ENCODE measurements at places on chromosomes 7 and 10.

DNA sequence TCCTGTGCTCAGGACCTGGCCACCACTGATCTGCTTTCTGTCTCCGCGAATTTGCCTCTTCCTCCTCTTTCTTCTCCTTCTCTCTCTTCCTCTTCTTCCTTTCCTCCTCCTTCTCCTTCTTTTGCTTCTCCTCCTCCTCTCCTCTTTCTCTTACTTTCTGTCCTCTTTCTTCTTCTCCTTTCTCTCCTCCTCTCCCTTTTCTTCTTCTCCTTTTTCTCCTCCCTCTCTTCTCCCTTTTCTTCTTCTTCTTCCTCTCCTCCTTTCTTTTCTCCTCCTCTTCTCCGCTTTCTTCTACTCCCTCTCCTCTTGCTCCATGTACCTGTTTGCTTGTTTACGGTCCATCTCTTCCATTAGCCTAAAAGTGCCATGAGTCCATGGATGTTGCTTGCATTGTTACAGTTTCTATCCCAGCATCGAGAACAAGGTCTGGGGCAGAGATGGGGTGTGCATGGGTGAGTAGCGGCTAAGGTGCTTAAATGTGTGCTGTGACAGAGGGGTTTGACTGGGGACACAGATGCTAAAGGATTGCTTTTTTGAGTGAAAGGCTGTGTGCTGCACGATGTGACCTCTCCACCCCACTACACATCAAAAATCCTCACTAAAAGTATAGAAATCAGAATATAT lies 7.7 kb downstream of the SH2D4B start:
- no peak for DNase-seq

GRCh38 chr7:73850781-73851207 lies 8.5 kb upstream of the METTL27 start:
- peak; percentile 99 for DNase-seq

DNA sequence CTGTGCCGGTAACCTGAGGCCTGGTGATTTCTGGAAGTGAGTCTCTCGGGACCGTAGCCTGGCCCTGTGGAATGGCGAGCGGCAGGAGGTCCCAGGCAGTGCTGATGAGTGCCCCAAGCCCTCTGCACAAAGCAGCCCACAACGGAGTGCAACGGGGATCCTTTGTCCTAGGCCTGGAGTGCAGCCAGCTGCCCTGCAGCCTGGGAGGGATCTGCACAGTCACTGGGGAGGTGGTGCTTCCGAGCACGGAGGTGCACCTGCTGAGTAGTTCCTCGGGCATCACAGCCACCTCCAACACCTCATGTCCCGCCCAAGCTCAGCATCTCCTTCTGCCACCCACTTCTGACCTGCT lies 162.8 kb upstream of the ZMIZ1 start:
- DNase-seq: no peak

DNA sequence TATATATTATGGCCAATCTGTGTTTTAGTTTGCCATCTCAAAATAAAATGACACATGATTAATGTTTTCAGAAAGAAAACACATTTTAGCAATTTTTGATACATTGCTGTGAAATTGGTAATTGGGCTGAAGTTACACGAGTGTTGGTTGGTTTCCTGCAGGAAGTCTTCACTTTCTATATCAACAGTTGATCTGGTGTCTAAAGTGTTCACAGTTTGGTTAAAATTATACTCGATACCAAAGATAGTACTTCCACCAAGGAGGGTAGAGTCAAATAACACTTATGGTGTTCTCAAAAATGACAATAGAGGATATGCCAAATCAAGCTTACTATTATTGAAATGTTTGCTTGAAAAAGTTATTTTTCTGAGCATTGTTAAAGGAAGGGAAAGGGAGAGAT lies 120.3 kb upstream of the GLCCI1 start:
- DNase-seq: no peak

DNA sequence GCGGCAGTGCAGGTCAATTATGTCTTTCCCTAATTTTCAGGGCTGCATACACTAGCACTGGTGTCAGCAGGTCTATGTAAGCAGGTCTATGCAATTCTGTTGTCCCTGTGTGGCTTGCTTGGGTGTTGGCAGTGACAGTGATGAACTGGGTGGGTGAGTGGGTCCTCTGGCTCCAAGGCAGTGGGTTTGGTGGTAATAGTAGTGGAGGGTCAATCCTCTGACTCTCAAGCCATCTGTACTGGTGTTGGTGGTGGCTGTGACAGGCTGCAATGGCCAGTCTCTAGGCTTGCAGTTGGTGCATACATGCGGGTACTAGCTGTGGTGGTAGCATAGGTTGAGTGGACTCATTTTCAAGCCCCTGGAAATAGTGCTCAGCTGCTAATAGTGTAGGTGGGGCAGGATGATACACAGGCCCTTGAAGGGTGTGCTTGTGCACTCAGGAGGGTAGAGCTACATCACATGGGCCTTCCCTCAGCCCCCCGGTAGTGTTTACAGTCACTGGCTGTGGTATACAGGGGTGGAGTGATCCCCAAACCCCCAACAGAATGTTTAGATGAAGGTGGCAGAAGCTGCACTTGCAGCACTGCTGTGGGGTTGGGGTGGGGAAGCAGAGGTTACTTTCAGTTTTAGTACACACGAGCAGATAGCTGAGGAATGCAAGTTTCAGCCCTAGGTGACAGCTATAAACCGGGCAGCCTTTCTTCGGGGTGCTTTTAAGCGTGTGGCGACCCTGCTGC lies 331.3 kb downstream of the PCDH15 start:
- DNase-seq: no peak

- no peak for DNase-seq
These were observed 100.1 kb downstream of the DNAJB6 start for GRCh38 chr7:157436763-157437480.

GRCh38 chr7:15199482-15199881 lies 296.9 kb upstream of the DGKB start:
- DNase-seq: no peak

GRCh38 chr7:102416406-102416805 lies 17.0 kb upstream of the ORAI2 start:
- DNase-seq: no peak

DNA sequence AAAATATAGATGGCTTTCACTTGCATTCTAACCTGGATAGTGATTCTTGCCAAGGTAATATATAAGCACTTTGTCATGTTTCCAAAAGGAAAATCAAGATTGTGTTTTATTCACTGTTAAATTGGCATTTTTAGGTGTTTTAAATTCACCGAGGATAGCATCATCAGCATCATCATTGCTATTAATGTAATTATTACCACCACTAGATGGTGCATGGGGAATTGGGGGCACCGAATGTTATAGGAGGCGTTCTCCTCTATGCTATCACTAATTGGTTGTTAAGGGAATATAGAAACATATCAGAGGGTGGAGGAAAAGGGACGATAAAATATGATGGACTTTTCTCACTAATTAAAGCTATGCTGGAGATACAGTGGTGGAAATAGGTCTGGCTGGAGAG lies 95.5 kb downstream of the CELF2 start:
- no peak for DNase-seq

- DNase-seq: no peak
These were observed 63.0 kb downstream of the KIAA1549 start for GRCh38 chr7:138918176-138918575.

- no peak for DNase-seq
These were observed at the start of gene FAM241B for GRCh38 chr10:69629897-69630650. FAM241B (plus strand) TSS chr10:69630247; CDS start chr10:69631744, 1,497 bp downstream.

GRCh38 chr7:82318786-82319185 lies 124.8 kb downstream of the CACNA2D1 start:
- no peak for DNase-seq

DNA sequence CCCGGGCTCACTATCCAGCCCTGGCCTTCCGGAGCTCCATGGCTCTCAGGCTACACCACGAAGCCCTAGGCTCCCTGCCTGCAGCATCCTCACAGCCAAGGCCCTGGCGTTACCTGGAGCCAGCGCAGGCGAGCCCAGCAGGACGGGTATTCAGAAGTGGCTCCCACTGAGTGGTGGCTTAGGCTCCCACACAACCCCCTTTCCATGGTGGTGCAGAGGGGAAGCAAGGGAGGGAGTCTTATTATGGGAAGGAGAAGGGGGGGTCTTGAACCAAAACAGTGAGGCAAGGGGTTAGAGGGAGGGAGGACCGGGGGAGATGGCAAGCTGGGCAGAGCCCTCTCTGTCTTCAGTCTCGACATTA lies 29.6 kb upstream of the NDST2 start:
- no peak for DNase-seq

GRCh38 chr7:110531186-110531585 lies 559.7 kb upstream of the LRRN3 start:
- DNase-seq: no peak

DNA sequence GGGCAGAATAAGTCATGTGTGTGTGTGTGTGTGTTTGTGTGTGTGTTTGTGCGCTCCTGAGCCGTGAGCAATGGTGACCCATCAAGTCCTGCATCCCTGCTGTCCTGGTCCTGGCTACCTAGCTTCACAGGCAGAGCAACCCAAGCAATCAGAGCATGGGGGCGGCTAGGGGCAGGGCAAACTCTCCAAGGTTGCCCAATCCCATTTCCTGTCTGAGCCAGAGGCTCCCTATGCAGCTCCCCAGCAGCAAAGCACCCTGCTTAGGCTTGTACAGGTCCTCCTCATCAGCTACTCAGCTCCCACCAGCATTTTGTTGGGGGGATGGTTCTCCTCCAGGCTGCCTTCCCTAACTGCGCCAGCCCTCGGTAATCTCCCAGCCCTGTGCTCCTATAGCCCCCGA lies 31.1 kb upstream of the CRHR2 start:
- no peak for DNase-seq
